ENCODE measurements at places on chromosomes 5 and 9. TPM values are rescaled to one million over a fixed set of nuclear protein-coding genes. Genes with fewer than 3 reads are reported as not detected.

GRCh38 chr5:84450617-84451414, 66.1 kb upstream of the EDIL3 start:
- DNase-seq = no peak

Gene AMBP
- total RNA-seq = not detected

Gene RALGDS
- 28.3 TPM for total RNA-seq

- peak; percentile 55 for DNase-seq
These were observed 46.7 kb downstream of the SAR1B start for GRCh38 chr5:134585966-134586365.

GRCh38 chr5:136435946-136436543, 70.7 kb upstream of the TRPC7 start:
- no peak for DNase-seq

GRCh38 chr5:58507715-58508114, 16.5 kb downstream of the GAPT start:
- DNase-seq = no peak

- DNase-seq = no peak
These were observed 17.0 kb downstream of the MARCHF3 start for GRCh38 chr5:127013407-127013806.

- DNase-seq = peak; percentile 57
These were observed at the start of gene PCDHGA2 for GRCh38 chr5:141338538-141339306. Gene PCDHGA2 (plus strand): TSS chr5:141338760.

GRCh38 chr9:94771096-94771495, 44.6 kb downstream of the AOPEP start:
- DNase-seq = no peak

- DNase-seq = no peak
These were observed 22.1 kb downstream of the ANXA1 start for GRCh38 chr9:73173557-73174329.

Gene TRIP13
- total RNA-seq = 0.95 TPM

Gene TMEM174
- not detected for total RNA-seq

GRCh38 chr5:128842241-128842640, 123.0 kb upstream of the SLC27A6 start:
- no peak for DNase-seq

Gene SLC27A6
- not detected for total RNA-seq

- no peak for DNase-seq
These were observed 43.2 kb downstream of the MAT2B start for GRCh38 chr5:163548649-163549048.

DNA sequence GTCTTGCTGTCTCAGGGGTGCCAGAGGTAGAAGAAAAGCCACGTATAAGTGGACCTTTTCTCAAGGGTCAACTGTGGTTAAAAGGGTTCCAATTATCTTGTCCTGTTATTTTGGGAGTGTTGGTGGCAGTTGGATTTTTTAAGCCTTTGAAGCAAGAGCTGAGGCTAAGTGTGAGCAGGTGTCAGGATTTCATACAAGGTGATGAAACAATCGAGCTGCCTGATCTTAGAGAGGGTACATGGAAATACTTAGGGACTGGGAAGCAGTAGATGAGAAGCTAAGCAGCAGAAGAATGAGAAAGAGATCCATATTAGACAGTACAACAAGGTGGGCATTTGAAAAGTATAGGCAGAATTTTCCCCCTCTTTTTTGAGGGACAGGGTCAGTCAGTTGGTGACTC, 23.6 kb downstream of the FOCAD start:
- DNase-seq = no peak

GRCh38 chr5:82913971-82914370, 163.2 kb downstream of the TMEM167A start:
- DNase-seq = no peak

DNA sequence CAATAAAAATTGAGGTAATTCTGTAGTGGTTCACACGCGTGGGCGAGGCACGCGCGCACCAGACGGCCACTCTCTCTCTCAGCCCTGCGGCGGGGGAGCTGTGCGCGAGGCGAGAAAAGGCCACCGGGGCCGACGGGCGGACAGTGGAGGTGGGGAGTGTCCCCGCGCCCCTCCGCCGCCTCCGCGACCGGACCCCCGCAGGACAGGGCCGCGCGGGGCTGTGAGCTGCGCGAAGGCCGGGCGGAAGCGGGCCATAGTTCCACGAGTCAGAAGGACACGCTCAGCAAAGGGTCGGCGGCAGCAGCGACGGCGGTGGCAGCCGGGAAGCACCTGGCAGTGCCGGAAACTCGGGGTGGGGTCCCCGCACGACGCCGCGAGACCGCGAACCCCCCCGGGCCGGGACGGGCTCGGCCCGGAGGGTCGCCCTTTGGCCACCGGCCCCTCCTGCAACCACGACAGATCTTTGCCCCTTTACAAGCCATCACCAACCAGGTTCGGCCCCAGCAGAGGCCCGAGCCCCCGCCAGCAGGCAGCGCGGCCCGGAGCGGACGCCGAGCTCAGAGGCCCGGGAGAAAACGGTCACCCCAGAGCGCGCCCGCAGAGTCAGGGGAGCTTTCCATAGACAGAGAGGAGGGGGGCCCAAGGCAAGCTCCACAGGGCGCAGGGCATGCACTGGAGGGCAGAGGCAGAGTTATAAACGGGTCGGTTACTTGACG, 60.9 kb downstream of the ZNF354C start:
- DNase-seq = peak; percentile 74

Gene PCDHB15
- 3.8 TPM for total RNA-seq

GRCh38 chr5:18311266-18311665, 677.0 kb downstream of the TAF11L14 start:
- DNase-seq = no peak

- no peak for DNase-seq
These were observed 168.8 kb upstream of the RAI14 start for GRCh38 chr5:34487159-34487879.

- DNase-seq = no peak
These were observed 164.4 kb upstream of the SLC12A2 start for GRCh38 chr5:127919006-127919796.

DNA sequence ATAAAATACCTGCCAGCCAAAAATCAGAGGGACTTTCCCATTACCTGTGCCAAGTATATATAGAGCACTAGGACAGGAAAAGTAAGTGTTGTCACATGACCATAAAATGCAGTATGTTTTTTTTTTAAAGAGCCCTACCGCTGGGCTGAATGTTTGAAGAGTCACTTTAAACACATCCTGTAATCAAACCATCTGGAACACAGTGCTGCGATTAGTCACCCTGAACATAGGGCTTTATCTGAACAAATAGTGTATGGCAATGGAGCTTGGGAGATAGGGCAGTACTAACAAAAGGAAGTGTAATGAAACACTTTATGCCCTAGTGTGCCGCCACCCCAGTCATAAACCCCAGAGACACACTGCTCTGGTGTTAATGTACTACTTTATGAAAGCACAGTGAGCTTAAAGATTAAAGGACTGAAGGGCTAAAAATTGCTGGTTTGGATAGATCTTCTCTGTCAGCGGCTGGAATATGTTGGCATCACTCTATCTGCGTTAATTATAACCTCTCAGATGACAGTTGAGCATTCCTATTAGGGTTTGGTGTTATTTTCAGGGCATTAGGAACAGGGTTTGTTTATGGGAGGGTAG, 90.4 kb downstream of the ZNF608 start:
- no peak for DNase-seq

DNA sequence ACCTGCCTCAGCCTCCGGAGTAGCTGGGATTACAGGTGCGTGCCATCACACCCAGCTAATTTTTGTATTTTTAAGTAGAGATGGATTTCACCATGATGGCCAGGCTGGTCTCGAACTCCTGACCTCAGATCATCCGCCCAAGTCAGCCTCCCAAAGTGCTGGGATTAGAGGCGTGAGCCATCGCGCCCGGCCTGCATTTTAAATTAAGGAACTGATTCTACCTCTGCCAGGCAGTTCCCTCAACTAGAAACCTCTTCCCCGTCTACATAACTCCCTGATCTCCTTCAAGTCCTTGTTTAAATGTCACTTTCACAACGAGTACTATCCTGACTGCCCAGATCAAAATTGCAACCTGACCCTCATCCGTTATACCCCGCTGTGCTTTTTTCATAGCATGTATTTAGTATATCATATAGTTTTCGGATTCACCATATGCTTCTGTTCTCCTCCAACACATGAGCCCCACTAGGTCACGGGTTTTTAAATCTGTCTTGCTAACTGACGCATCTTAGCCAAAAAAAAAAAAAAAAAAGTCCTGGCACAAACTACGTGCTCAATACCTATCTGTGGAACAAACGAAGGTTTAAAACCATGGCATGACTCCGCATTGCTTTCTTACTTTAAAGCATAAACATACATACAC, 858 bp upstream of the SOWAHA start:
- DNase-seq = no peak

DNA sequence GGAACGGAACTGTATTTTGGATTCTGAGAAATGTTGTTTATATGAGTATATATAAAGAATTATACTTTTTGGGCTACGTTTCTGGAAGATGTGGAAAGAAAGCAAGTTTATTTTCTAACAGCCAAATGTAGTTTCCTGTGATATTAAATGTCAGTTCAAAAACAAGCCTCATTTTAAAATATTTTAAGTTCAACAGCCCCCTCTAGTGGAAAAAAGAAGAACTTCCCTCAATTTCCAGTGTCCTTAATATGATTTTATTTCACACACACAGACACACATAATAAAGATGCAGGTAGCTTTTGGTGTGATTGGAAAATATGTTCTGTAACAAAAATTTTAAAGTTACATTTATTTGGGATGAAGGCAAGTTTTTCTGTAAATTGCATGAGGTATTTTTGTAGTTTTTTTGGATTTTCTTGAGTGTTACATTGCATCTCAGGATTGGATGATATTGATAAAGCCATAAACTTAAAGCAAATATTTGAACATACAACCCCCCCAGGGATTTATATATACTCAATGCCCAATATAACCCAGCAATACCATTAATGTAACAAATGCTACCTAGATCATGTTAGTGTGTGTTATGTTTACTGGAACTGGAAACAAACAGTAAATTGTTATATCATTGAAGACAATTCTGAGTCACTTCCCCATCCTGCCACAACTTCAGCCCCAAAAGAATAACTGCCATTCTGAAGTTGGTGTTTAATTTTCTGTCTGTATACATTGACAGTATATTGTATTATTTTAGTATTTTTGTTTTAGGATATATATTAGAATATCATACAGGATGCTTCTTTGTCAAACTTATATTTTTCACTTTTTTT, 54.0 kb downstream of the CCDC171 start:
- no peak for DNase-seq

All from posterior vena cava (tissue), 2 donors.